ENCODE measurements at places on chromosomes 12 and 14. TPM values are rescaled to one million over a fixed set of nuclear protein-coding genes. Genes with fewer than 3 reads are reported as not detected.

The PRR4 gene
- not detected for total RNA-seq

DNA sequence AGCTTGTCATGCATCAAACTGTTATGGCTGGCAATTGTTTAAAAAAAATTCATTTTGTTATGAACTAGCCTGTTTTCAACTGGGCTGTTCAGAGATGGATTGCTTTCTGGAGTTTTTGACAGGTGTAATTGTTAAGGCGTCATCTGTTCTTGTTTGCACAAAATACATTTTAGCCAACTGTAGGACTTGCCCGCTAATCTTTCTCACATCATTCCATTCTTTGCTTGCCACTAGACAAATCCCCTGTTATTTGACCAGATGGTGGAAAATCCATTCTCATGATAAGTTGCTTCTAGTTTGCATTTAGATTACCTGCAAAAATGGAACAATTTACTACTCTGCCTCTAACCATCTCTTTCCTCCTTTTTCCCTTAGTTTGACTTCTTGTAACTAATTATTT is 114.3 kb downstream of the NPAS3 start:
- no peak overlapping the region for H3K27ac ChIP-seq
- H3K27me3 ChIP-seq = no peaks in the 10 kb centered on the region
- H3K4me3 ChIP-seq = no peak overlapping the region
- H3K4me1 ChIP-seq = no peaks in the 10 kb centered on the region
- DNase-seq = no peak

DNA sequence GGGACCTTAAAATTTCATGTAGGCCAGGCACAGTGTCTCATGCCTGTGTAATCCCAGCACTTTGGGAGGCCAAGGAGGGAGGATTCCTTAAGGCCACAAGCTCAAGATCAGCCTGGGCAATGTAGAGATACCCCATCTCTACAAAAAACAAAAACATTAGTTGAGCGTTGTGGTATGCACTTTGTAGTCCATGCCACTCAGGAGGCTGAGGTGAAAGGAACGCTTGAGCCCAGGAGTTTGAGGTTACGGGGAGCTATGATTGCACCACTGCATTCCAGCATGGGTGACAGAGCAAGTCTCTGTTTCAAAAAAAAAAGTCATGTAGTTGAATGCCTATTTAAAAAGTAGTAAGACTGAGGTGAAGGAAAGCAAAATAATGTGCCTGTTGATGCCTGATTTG is 83.5 kb downstream of the TTC6 start:
- no peak overlapping the region for H3K27ac ChIP-seq
- H3K27me3 ChIP-seq = no peaks in the 10 kb centered on the region
- no peaks in the 10 kb centered on the region for H3K4me1 ChIP-seq

GRCh38 chr12:113477842-113478215 is 6.2 kb upstream of the LHX5 start:
- H3K27me3 ChIP-seq = peaks cover 8% of the 10 kb centered on the region
- H3K36me3 ChIP-seq = no peaks in the 10 kb centered on the region
- H3K4me1 ChIP-seq = no peaks in the 10 kb centered on the region
- no peak for DNase-seq
- no peak overlapping the region for H3K4me3 ChIP-seq
- no peak overlapping the region for H3K27ac ChIP-seq

DNA sequence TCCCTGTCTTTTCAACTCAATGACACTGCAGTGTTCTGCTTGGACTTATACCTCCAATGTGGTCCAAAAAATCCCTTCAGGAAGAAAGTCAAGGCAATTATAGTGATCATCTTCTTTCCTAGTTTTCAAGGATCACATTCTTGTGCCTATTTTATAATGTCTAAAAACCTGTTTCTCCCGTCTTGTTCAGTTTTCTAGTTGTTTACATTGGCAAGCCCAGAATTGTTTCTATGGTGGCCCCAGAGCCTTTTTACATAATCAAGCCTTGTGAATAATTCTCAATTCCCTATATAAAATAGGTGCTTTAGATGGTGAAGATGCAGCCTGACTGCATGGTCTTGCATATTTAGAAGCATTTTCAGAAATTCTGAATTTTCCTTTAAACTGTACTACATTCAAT is 14.5 kb upstream of the LDHB start:
- no peak overlapping the region for H3K4me3 ChIP-seq
- H3K36me3 ChIP-seq = no peaks in the 10 kb centered on the region
- no peak for DNase-seq
- no peaks in the 10 kb centered on the region for H3K4me1 ChIP-seq
- H3K27me3 ChIP-seq = no peaks in the 10 kb centered on the region
- H3K27ac ChIP-seq = no peak overlapping the region

The GABARAPL1 gene
- total RNA-seq = 239 TPM

The GPR68 gene
- not detected for total RNA-seq
